ENCODE measurements at places on chromosomes 11 and 22.

- no peak for DNase-seq
Measured at GRCh38 chr22:25078591-25078990, 121.1 kb upstream of the CRYBB3 start.

- DNase-seq = no peak
Measured at GRCh38 chr11:130431801-130432200, 3.4 kb upstream of the ADAMTS8 start.

GRCh38 chr22:41687901-41688364, 734 bp downstream of the SNU13 start:
- DNase-seq = no peak

DNA sequence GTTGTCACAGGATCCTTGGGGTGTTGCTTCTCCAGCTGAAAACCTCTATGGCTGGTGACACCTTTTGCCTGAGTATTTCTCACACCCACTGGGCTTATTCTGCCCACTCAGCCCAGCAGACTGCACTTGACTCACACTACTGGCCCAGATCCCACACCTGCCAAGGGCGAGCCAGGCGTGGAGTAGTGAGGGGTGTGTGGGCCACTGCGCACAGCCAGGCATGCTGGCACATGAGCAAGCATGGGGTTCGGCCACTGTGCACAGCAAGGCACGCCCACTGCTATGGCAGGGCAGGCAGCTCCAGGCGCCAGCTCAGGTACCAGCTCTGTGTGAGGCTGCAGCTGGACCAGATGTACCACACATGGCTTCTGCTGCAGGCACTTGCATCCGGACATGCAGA, 116.5 kb upstream of the MTNR1B start:
- no peak for DNase-seq

- DNase-seq = no peak
Measured at GRCh38 chr22:46676881-46677280, 56.7 kb downstream of the GRAMD4 start.

- no peak for DNase-seq
Measured at GRCh38 chr11:31799435-31800397, 11.4 kb downstream of the PAX6 start.

DNA sequence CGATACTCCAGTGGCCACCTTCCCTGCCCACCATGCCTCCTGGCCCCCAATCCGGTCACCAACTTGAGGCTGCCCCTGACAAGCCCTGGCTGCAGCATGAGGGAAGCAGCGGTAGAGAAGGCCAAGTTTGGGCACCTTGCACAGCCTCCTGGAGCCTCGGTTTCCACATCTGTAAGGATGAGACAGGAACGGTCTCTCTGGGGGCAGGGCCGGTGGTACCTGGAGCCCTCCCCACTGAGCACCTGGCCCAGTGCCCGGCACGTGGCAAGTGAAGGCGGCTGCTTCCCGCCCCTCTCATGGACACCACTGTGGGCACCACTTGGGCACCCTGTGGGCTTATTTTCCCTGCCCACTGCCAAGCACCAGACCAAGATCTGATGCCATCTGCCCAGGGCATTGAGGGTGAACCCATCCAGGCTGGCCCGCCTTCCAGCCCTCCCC, 77.8 kb downstream of the CDKN1C start:
- DNase-seq = no peak

Measured in T1000 (cell line).